Left lobe of liver (tissue), 2 donors: ENCODE measurements at places on chromosomes 4 and X. TPM values are rescaled to one million over a fixed set of nuclear protein-coding genes. Genes with fewer than 3 reads are reported as not detected.

The RTL5 gene
- total RNA-seq, result 3.1 TPM

The MAGEA12 gene
- not detected for total RNA-seq

The F11 gene
- total RNA-seq, result 171 TPM

The NR3C2 gene
- 12.0 TPM for total RNA-seq

The KLHL13 gene
- total RNA-seq, result 1.0 TPM

The HTT gene
- total RNA-seq, result 25.1 TPM

The CENPVL2 gene
- total RNA-seq, result not detected

The VCX2 gene
- not detected for total RNA-seq

The ANK2 gene
- total RNA-seq, result 0.68 TPM

DNA sequence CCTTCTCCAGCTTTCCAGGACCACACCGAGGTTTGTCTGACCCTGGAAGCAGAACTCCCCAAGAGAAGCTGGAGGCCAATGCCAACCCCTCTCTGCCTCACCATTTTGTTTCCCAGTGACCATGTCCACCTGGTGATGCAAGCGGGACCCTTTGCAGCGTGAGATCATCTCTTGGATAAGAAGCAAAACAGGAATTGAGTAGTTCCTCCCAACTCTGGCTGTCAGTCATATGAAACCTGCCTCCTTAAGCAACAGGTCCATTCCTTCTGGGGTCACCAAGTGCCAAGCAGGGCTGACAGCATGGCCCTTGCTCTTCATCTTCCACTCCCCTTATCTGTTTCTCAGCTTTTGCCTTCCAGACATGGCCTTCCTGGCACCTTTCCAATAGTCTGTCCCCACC is 41.3 kb upstream of the MTM1 start:
- DNase-seq, result no peak

DNA sequence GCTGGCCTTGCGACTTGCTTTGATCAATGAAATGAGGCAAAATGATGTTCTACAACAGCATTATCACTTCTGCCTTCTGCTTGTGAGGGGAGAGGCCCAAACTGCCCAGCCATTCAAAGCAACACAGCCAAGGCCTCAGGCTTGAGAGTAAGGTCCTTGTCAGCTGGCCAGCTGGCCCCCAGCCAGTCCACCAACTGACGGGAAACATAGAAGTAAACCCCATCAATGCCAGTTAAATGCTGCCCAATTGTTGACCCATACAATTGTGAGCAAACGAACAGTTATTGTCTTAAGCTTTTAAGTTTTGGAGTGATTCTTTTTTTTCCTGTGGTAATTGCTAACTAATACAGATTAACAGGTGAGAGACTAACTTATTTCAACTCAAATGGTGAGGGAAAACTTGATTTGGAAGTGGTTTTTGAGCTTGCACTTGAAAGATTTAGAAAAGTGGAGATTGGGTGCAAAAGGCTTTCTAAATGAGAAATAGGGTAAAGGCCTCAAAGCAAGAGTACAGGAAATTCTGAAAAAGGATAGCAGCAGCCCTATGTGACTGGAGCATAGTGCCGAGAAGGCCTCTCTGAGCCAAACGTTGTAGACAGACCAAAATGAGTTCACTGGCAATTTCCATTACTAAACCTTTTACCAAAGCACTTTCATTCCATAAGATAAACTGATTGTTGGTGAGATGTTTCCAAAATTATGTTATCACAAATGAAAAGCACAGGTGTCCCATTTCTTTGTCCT is 66.9 kb downstream of the ARHGEF38 start:
- peak; percentile 89 for DNase-seq

GRCh38 chr4:163768014-163768413 is 273.5 kb downstream of the TMA16 start:
- DNase-seq, result no peak

GRCh38 chr4:168865854-168866253 is 144.2 kb downstream of the CBR4 start:
- no peak for DNase-seq

- no peak for DNase-seq
Measured at GRCh38 chr4:37436546-37436945, 192.0 kb downstream of the NWD2 start.

DNA sequence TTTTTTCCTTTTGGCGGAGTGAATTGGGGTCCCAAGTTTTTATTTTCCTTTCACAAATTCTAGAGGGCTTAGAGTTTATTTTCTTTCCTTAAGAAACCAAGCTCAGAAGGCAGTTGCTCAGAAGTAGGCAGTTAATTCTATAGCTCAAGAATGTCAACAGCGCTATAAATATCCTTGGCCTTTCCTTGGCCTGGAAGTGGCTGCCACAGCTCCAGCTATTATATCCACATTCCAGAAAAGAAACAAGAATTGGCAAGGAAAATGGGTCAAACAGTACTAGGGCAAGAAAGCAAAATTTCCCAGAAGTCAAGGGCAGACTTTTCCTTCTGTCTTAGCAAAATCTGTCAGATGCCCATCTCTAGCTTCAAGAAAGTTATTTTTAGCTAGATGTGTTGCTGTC is 31.0 kb downstream of the SLC10A6 start:
- no peak for DNase-seq

GRCh38 chr4:187903700-187904099 is 91.9 kb upstream of the ZFP42 start:
- DNase-seq, result no peak

- DNase-seq, result no peak
Measured at GRCh38 chrX:50157545-50158135, 43.2 kb downstream of the AKAP4 start.

GRCh38 chr4:21869978-21870745 is 78.4 kb downstream of the KCNIP4 start:
- DNase-seq, result no peak

GRCh38 chrX:22246620-22247019 is 26.1 kb upstream of the CBLL2 start:
- DNase-seq, result no peak

DNA sequence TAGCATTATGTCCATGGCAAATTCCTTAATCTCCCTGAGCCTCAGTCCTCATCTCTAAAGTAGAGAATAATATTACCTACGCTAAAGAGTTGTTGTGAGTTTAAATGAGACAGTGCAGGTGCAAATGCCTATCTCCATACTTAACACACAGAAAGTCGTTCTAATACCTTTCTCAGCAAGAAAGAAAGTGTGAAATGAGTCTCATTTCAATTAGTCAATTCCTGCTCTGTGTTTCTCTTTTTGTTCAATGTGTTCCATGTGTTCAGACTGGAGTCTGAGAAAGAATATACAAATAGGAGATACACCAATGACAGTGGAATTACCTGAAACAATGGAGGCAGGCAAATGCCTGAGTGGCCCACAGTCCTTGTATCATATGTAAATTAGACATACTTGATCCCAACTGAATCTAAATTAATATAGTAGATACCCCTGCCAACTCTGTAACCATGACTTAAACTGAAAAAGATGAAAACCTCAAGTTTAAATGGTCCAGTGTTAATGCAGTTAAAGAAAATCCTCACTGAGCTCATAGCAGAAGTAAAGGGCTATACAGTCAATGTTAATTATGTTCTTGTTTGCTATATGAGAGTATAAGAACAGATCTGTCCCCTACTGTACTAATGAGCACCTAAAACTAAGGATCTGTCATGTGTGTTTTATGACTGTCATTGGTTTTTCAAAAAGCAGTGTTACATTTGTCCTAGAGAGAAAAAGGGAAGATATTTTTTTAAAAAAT is 68.2 kb downstream of the GPC3 start:
- DNase-seq, result no peak

DNA sequence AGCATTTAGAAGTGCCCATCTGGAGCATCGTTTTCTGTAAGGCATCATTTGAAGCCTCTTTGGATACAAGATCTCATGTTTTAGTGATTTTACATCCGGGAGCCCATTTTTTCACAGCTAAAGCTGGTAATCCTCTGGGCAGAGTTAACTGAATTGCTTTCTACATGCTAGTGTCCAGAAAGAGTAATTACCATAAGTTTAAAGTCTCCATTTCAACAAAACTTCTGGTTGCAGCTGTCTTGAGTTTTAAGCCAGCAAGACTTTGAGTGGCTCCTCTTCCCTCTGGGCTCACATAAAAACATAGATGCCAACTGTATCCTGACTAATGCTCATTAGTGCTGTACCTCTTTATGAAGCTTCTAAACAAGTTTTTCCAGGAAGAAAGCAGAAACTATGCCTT is 65.4 kb downstream of the GPRIN3 start:
- no peak for DNase-seq

DNA sequence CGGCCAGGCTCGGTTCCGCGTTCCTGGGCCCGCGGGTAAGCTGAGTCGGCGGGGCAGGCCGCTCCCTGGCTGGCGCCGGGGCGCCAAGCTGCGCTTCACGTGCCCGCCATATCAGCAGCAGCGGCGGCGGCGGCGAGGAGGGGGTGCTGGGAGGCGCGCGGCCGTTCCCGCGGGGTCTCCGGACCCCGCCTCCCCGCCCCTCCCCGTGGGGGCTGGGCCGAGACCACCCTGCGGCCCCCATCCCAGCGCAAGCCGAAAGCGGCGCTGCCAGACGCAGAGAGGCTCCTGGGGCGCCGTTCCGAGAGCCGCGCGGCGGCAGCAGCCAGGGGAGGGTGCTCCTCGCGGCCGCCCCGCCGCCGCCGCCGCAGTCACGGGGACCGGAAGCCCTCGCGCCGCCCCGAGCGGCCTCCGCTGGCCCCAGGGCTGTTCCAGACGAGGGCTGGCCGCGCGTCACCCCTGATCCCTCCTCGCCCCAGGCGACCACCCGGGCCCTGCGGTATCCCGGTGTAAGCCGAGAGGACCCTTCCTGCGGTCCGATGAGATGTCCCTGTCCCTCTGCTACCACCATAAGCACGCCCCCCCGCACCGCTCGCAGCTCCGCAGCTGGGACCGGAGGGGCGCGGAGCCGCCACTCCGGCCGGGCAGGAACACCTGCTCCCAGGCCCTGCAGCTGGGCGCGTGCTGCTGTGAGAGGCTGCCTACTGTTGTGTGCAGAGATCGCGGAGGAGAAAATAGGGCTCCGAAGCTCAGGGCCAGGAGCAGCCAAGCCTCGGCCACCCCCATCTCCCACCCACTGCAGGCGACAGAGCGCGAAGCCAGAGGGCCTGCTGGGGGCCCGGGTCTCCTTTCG is 7.5 kb upstream of the BCOR start:
- no peak for DNase-seq

DNA sequence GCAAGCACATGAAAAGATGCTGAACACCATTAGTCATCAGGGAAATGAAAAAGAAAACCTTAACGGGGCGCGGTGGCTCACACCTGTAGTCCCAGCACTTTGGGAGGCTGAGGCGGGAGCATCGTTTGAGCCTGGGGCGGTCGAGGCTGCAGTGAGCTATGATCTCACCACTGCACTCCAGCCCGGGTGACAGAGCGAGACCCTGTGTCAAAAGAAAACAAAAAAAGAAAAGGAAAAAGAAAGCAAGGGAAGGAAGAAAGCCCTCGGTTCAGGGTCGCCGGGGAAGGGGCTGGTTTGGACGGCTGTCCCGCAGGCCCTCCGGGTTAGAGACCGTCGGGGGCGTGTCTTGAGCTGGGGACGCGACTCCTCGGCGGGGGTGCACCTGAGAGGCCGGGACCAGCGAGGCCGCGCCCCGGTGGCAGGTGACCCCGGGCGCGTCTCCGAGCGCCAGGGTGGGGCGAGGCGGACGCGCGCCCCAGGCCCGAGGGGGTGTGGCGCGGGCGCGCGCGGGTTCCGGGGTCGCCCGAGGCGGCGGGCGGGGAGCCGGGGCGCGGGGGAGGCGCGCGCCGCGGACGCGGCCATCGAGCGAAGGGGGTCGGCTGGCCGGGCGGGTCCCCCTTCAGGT is 478 bp upstream of the PLXNA3 start:
- DNase-seq, result no peak

DNA sequence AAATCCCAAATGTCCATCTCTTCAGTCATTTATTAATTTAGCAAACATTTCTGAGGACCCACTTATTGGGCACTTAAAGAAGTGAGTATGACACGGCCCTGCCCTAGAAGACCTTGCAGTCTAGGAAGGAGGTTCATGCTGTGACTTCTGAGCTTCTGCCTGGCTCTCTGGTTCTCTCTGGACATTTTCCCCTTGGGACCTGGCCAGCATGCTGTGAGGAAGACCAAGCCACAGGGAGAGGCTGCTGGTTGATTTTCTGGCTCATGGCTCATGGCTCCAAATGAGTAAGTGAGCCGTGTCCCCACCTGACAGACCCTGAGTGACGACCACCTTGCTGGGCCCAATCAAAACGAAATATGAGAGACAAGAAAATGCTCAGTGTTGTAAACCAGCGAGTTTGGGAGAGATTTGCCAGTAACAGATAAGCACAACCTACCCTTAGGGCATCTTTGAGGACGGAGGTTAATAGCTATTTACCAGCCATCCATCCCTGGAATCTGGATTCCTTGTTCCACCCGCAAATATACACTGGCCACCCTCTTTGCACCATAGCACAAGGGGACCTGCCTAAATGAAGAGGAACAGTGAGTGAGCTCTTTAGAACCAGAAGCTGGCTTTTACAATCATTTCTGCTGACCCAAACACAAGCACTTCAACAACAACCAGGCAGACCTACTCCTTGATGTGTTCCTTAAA is 876 bp downstream of the MPP1 start:
- DNase-seq, result no peak

DNA sequence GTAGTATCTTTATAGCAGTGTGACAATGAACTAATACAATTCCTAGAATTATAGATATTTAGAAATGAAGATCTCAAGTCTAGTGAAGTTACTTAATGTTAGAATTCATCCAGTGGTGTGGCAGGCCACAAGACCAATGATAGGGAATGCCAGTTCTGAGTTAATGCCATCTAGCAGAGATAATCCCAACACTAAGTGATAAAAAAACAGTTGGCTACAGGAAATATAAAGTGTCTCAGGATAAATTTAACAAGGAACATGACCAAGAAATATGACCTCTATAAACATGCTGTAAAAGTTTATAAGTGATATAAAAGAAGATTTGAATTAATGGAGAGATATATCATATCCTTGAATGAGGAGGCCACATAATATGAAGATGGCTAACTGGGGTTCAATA is 1790.5 kb upstream of the ADGRL3 start:
- DNase-seq, result no peak

GRCh38 chr4:111952688-111953087 is 192.6 kb upstream of the FAM241A start:
- no peak for DNase-seq
